ENCODE measurements at places on chromosomes 5 and 9.

GRCh38 chr5:14873093-14873492 lies 1.5 kb upstream of the ANKH start:
- DNase-seq: no peak

- no peak for DNase-seq
Observed at GRCh38 chr5:50922942-50923767, 256.7 kb downstream of the PARP8 start.

DNA sequence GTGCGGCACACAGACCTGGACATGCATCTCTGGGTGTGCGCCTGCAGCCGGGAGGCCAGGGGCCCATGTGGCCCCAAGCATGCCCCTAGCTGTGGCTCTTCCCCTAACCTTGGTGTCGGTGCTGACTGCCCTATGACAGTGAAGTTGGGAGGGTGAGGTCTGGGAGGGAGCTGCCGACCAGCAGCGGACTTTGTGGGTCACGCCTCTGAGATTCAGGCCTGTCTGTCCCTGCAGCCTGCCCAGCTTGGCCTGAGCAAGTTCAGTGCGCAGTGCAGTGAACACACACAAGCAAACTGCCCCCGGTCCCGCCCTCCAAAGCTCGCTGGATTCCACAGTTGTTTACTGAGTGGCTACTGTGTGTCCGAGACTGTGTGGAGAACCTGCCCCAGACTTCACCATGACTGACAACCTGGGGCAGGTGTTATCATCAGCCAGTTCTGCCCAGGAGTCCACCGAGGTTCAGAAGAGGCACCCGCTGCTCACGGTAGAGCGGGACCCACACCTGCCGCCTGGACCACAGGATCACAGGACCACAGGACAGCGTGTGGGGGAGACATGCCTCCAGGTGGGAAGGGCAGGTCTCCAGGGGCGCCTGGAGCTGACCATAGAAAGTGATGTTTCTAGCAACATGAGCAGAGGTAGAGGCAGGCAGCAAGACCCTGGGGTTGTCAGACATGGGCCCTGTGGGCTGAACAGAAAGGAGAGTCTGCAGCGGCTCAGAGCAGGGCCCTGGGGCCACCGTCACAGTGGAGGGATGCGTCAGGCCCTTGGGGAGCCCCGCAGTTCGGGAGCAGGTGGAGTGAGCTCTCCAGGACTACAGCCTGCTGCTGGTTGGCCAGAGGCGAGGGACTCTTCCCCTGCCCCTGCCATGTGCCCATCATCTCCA lies 105.1 kb downstream of the PHF2 start:
- peak; percentile 6 for DNase-seq

GRCh38 chr5:132501961-132502931 lies 11.7 kb upstream of the IRF1 start:
- no peak for DNase-seq

- no peak for DNase-seq
Observed at GRCh38 chr5:16668631-16669030, 51.8 kb upstream of the RETREG1 start.

DNA sequence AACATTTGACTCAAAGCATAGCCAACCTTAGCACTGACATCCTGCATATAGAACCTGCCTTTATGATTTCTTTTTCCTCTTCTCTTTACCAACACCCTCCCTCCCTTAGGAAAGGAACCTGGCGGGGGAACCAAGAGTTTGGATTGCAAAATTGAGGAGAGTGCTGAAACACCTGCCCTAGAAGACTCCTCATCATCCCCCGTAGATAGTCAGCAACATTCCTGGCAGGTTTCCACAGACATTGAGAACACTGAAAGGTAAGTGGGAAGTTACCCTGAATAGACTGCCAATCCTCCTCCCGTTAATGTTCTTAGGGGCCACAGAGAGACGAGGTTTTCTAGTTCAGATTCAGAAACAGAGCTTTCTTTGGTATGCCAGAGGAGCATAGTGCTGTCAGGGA lies 88.8 kb downstream of the RGS7BP start:
- DNase-seq: no peak

DNA sequence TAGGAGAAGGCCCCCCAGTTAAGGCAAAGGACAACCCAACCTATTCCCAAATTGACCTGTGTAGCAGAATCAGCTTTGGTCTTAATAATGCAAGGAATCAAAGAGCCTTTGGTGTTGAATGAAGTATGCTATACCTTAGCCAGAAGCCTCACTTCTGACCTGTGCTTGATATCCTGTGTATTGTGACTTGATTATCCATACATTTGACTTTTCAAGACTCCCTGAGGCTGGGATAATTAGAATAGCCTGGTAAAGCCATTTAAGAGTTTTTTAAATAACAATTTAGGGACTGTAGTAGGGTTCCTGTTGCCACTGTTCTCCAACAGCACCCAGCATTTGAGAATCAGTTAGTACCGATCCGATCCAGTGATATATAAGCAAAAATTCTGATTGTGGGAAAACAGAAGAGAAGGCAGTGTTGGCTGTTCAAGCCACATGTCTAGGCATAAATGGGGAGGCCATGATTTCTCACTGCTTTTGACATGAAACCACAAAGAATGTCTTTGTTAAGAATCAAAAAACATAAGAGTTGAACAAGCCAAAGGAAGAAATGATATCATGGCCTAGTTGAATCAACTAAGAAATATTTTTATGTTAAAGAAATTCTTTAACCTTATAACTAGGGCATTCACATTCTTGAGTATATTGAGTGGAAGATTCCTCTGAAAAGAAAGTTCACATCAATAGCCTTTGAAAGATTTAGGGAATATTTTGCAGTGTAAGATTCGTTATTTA lies 98.9 kb downstream of the F2RL2 start:
- DNase-seq: no peak

- DNase-seq: no peak
Observed at GRCh38 chr9:99606296-99606695, 215.4 kb upstream of the NR4A3 start.

DNA sequence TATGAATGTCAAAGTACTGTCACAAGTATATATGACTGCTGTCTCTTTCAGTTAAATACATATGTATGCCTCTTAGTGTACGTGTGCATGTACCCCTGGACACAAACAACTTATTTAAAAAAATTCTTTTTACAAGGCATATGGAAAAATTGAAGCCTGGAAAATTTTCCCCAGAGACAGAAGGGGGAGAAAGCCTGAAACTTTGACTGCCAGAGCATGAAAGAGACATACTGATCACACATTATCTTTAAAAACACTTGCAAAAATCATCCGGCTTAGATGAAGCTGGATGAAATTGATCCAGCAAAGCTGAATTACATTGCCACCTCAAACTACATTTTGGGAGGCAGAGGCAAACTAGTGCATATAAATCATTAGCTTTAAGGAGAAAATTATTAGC lies 88.0 kb upstream of the NFIB start:
- no peak for DNase-seq

DNA sequence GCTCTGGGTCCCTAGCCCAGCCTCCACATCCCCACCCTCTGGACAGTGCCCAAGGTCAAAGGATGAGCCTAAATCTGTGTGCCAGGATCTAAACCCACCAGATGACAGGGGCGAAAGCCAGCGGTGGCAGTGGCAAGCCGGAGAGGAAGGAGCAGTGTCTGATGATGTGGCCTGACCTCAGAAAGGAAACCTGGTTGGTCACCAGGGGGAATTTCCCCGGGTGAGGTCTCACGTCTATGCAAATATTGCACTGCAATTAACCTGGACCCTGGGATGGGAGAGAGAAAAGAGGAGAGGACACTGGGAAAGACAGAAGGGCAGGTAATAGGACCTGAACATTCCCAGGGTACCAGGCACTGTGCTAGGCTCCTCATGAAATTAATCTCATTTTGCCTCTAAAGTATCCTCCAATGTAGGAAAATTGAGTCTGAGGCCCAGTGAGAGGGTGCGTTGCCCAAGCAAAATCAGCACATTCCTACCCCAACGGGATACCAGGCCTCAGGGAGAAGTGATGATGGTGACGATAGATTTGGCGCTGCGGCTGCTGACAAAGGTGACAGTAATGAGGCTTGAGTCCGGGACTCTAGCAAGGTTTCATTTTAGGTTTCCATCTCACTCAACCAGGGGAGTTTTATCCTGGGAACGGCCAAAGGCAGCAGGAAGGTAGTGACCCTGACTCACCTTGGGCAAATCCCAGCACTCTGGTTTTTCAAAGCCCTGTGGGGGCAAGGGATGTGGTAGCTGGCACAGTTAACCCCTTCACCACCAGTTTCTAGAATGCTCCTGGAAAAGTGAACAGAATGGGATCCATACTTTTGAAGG lies 13.4 kb upstream of the TNIP1 start:
- DNase-seq: peak; percentile 54

DNA sequence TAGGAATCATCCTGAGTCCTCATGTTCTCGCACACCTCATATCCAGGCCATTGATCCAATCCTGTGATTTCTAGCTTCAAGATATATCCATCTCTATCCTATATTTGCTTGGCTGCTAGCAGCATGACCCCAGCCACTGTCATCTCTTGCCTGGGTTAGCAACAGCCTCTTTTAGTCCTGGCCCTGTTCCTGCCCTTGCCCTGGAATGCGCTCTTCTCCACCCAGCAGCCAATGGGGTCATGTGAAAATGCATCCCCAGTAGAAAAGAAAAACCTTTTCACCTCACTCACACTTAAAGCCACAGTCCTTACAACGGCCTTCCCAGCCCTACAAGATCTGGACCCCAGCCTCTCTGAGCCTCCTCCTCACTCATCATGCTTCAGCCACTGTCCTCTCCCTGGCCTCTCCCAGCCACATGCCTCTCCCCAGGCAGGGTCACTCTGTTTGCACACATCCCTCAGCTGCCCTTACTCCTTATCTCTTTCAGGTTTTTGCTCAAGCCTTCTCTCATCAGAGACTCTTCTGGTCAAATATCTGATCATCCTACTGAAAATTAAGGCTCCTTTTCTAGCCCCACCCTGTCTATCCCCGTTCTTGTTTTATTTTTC lies 34.3 kb upstream of the NR3C1 start:
- no peak for DNase-seq

- DNase-seq: no peak
Observed at GRCh38 chr5:14178671-14179211, 35.6 kb downstream of the TRIO start.

GRCh38 chr5:173328844-173329490 lies 753 bp upstream of the STC2 start:
- no peak for DNase-seq

- DNase-seq: no peak
Observed at GRCh38 chr9:124869466-124869985, 7.6 kb downstream of the ARPC5L start.

DNA sequence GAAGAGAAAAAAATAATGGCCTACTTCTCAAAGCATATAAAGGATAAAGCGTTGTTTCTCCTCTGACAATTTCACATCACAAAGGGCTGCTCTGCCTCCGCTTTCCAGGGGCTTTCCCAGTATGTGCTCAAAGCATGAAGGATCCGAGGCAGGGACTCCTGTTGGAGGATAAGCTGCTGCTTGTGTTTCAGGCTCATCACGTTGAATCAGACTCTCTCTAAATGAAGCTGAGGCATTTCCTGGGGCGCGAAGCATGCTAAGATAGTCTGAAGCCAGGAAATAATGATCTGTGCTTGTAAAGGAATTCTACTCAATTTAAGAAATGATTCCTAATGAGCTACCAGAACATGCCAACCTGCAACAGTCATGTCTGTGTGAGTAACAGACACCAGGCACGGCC lies 97.5 kb downstream of the MARCHF11 start:
- no peak for DNase-seq

DNA sequence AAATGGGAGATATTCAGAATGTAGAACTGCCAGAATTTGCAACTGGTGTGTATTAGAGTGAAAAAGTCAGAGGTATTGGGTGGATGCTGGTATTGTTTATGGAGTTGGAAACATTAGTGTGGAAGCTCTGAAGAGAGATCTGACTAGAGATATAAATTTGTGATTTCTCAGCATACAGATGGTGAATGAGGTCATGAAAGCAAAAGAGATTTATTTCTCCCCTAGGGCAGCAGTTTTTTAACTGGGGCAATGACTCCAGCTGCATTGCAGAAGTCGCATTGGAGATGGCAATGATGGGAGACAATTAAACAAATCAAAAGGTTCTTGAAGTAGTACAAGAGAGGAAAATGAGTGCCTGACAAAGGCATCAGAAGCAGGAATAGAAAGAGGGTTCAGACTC lies 64.9 kb downstream of the CETN3 start:
- no peak for DNase-seq

- no peak for DNase-seq
Observed at GRCh38 chr9:7534211-7534935, 265.2 kb downstream of the DMAC1 start.

GRCh38 chr5:60377826-60378225 lies 322.1 kb downstream of the DEPDC1B start:
- no peak for DNase-seq

DNA sequence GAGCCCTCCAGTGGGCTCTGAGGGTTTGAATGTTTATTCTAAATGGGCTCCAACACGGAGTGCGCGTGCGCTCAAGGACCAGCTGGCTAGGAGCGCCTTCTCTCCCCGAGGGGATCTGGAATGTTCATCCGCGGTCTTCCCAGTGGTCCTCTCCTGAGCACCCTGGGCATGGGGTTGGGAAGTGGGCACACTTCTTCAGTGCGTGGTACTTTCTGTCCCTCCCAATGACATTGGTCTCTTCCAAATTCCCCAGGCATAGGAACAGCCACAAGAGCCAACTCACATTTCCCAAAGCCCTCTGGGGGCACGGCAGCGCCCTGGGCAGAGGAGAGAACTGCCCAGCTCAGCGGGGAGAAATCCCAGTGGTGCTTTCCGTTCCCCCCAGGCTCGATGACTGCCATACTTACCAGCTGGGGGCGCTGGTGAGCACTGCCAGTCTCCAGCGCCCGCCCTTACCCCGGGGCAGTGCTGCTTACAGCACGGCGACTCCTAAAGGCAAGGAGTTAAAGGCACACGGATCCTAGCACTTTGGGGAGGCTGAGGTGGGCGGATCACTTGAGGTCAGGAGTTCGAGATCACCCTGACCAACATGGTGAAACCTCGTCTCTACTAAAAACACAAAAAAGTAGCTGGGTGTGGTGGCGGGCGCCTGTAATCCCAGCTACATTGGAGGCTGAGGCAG lies 29.9 kb upstream of the OBP2B start:
- DNase-seq: peak; percentile 73

DNA sequence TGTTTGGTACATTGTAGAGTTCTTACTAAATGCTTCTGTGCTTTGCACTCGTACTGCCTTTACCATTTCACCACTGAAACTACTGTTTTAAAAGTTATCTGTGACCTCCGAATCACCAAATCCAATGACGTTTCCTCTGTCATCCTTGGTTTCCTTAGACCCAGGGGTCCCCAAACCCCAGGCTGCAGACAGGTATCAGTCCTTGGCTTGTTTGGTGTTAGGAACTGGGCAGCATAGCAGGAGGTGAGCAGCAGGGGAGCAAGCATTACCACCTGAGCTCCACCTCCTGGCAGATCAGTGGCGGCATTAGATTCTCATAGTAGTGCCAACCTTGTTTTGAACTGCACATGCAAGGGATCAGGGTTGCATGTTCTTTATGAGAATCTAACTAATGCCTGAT lies 26.8 kb upstream of the APC start:
- no peak for DNase-seq

- no peak for DNase-seq
Observed at GRCh38 chr9:108671176-108671575, 184.6 kb downstream of the ACTL7B start.

GRCh38 chr9:107749787-107750444 lies 260.3 kb upstream of the KLF4 start:
- no peak for DNase-seq

Data from GM12892 (cell line).